Uterine smooth muscle cell (primary cell): ENCODE measurements at places on chromosomes 4 and X. TPM values are rescaled to one million over a fixed set of nuclear protein-coding genes. Genes with fewer than 3 reads are reported as not detected.

The FAM241A gene
- total RNA-seq: 1.6 and 3.2 TPM in 2 replicates

The PCDH10 gene
- total RNA-seq: 1.7 and 2.4 TPM in 2 replicates

The NHSL2 gene
- 1.4 and 1.5 TPM in 2 replicates for total RNA-seq

The GPR78 gene
- total RNA-seq: 0.11 and 0.62 TPM in 2 replicates

The JAKMIP1 gene
- total RNA-seq: 0.12 TPM in 1 of 2 replicates, not detected in the other

The CT47B1 gene
- total RNA-seq: not detected in 2 replicates

The XK gene
- 0.22 and 0.25 TPM in 2 replicates for total RNA-seq

The KCND1 gene
- total RNA-seq: 0.33 and 1.2 TPM in 2 replicates

The CENPI gene
- total RNA-seq: 18.1 and 46.5 TPM in 2 replicates

The MXRA5 gene
- 36.2 and 49.0 TPM in 2 replicates for total RNA-seq

The NPY2R gene
- not detected in 2 replicates for total RNA-seq

The IL2 gene
- total RNA-seq: not detected in 2 replicates

The ZNF157 gene
- total RNA-seq: 0.11 and 0.12 TPM in 2 replicates

The MAGEA3 gene
- total RNA-seq: not detected in 2 replicates

The ADH1C gene
- 0.25 and 0.44 TPM in 2 replicates for total RNA-seq

The CNKSR2 gene
- total RNA-seq: 1.1 and 2.4 TPM in 2 replicates

The SYTL4 gene
- 6.5 and 10.0 TPM in 2 replicates for total RNA-seq

The INTS6L gene
- 4.2 and 5.6 TPM in 2 replicates for total RNA-seq

The ANOS1 gene
- total RNA-seq: 7.9 and 12.5 TPM in 2 replicates

The PCYT1B gene
- 2.1 and 4.2 TPM in 2 replicates for total RNA-seq

The MAGEA2B gene
- total RNA-seq: not detected in 2 replicates

The XAGE1B gene
- not detected in 2 replicates for total RNA-seq

The GAGE12H gene
- not detected in 2 replicates for total RNA-seq

The UGT2A1 gene
- total RNA-seq: not detected in 2 replicates

The EVC2 gene
- total RNA-seq: 10.0 and 16.4 TPM in 2 replicates

The ADAMTS3 gene
- total RNA-seq: 3.6 and 8.9 TPM in 2 replicates

The IL1RAPL1 gene
- 5.2 and 11.5 TPM in 2 replicates for total RNA-seq

The CENPVL1 gene
- total RNA-seq: not detected in 2 replicates

The NEXMIF gene
- under 0.01 TPM in 2 replicates for total RNA-seq

The FANCB gene
- total RNA-seq: 10.1 and 15.2 TPM in 2 replicates

The TIMM8A gene
- total RNA-seq: 2.4 and 3.5 TPM in 2 replicates

The CT45A10 gene
- not detected in 2 replicates for total RNA-seq

The IGSF1 gene
- total RNA-seq: 0.11 and 0.25 TPM in 2 replicates

The NAAA gene
- total RNA-seq: 39.2 and 51.7 TPM in 2 replicates

The SAGE1 gene
- not detected in 2 replicates for total RNA-seq

The ERVMER34-1 gene
- total RNA-seq: under 0.01 TPM in 2 replicates

The HADH gene
- total RNA-seq: 17.0 and 19.6 TPM in 2 replicates

The NPY1R gene
- total RNA-seq: under 0.01 TPM in 2 replicates

The GYG2 gene
- 1.1 and 2.4 TPM in 2 replicates for total RNA-seq

The JCHAIN gene
- 0.66 and 1.2 TPM in 2 replicates for total RNA-seq

The MID2 gene
- total RNA-seq: 9.5 and 15.1 TPM in 2 replicates

The UGT8 gene
- 0.62 and 1.00 TPM in 2 replicates for total RNA-seq

The ARR3 gene
- not detected in 2 replicates for total RNA-seq

The LAP3 gene
- total RNA-seq: 89.1 and 116 TPM in 2 replicates

The LONRF3 gene
- total RNA-seq: 0.44 and 1.00 TPM in 2 replicates

The TIGD4 gene
- 0.22 and 0.50 TPM in 2 replicates for total RNA-seq

The CXorf49 gene
- total RNA-seq: not detected in 2 replicates

The UCHL1 gene
- total RNA-seq: 680 and 1,019 TPM in 2 replicates

The RHOH gene
- total RNA-seq: 0.89 TPM in 1 of 2 replicates, not detected in the other

The PCDH11X gene
- total RNA-seq: under 0.01 TPM in 1 of 2 replicates, not detected in the other

The IL1RAPL2 gene
- 0.11 TPM in 1 of 2 replicates, not detected in the other for total RNA-seq
